Cardiac muscle cell (in vitro differentiated cells and primary cell): ENCODE measurements at places on chromosomes 6 and 20.

DNA sequence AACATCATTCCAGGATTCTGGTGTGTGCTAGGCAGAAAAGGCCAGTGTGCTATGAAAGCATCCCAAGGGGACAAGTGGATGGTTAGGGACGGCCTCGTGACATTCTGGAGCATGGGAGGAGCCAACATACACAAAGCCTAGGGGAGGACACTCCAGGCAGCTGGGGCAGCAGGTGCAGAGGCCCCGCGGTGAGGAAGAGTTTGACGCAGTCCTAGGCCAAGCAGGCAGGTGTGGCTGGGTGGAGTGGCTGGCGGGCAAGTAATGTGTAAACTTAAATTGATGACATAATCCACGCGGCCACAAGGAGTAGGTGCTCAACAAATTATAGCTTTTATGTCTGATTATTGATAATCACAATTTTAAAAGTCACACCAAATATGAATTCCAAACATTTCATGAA lies 93.6 kb downstream of the TMEM242 start:
- no peak for DNase-seq

DNA sequence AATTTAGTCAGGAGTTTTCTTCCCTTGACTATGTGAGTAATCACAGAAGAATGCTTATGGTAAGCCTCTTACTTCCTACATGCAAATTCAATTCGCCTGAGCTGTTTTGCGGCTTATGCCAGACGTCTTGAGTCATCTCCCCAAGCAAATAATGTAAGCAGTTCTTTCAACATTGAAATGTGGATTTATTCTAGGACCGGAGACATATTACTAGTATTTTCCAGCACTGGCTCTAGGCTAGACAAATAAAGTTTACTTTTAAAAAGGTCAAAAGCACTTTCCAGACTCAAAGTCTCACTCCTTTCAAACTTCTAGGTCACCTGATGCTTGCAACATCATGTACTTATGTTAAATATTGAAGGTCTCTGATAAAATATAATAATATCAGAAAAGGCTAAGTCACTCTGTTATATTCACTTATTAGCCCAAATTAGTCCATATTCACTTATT lies 38.1 kb upstream of the NOX3 start:
- peak; percentile 99 for DNase-seq

DNA sequence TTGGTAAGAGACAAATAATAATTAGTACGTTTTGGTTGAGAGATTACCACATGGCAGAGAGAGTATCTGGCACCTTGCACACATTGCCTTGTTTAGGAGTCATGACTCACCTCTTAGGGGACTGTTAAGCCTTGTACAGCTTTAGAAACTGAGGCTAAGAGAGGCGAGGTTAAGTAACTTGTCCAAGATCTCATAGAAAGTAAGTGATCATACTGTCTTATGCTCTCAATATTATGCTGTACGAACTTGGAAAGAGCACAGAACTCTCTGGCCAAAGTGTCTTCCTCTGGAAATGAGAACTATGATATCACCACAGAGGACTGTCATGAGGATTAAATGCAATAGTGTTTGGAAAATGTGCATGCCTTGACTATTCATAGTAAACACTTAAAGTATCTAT lies 249.0 kb downstream of the UTRN start:
- no peak for DNase-seq

DNA sequence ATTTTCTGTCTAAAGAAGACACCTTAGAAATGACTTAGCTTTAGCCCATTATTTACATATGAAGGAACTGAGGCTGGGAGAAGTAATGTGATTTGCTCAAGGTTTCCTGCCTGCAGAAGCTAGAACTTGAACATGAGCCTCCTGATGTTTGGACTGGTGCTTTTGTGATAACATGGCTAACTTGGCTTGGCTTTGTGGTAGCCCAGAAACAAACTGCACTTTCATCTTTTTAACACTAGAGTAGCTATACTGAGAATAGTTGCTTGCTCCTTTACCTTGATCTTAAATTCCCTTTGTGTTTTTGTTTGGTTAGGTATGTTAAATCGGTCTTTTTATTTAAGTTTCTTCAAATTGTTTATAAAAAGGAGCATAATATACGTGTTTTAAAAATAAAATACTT lies 163.5 kb upstream of the MANEA start:
- DNase-seq: no peak

GRCh38 chr6:24245275-24245674 lies 112.6 kb downstream of the DCDC2 start:
- no peak for DNase-seq

GRCh38 chr6:53520320-53520928 lies 24.5 kb downstream of the GCLC start:
- no peak for DNase-seq

GRCh38 chr20:46154796-46155195 lies 36.7 kb downstream of the CD40 start:
- DNase-seq: no peak

DNA sequence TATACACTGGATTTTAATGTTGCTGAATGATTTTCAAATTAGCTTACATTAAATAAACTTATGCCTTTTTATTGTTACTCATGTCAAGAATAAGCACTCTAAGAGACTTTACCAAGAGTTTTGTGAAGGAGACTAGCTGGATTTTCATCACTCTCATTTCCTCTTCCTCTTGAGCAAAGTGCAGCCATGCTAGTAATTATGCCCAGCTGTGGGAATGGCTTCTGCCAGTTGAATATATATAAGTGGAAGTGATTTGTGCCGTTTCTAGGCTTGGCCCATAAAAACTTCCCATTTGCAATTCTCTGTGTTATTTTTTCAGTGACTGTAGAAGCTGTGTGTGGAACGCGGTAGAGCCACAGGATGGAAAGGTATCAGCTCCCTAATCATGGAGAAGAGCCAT lies 255.8 kb downstream of the HDGFL1 start:
- no peak for DNase-seq

DNA sequence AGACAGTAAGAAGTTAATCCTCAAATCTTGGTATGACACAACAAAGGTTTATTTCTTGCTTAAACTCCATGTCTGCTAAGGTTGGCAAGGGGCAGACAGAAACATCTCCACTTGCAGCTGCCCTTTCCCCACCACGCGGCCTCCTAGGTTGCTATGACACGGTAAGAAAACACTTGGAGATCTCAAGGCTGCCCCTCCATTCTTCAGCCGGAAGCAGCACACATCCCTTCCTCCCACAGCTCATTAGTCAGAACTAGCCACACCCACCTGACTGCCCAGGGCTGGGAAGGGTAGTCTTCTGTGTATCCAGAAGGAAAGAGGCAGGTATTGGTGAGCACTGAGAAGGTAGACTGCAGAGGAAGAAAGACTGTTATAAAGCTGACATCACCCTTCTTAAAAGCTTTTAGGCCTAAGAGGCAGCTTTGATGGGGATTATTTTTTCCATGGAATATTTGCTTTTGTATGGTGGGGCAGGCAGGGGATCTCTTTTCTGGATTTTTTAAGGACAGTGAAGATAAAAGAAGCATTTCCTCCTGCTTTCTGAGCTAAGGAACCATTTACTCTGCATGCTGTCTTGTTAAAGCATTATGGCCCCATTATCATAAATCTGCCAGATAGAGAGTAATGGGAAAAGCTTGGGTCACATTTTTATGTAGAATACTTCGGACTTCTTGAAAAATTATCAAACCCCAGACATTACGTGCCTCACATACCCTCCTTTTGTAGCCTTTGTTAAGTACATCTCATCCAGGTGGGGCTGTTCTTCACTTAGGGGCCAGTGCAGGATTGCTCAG lies 41.6 kb downstream of the MRAP2 start:
- no peak for DNase-seq
